ENCODE measurements at places on chromosomes 1 and 21.

GRCh38 chr21:30882866-30883597, 1.7 kb upstream of the KRTAP11-1 start:
- DNase-seq, result no peak

DNA sequence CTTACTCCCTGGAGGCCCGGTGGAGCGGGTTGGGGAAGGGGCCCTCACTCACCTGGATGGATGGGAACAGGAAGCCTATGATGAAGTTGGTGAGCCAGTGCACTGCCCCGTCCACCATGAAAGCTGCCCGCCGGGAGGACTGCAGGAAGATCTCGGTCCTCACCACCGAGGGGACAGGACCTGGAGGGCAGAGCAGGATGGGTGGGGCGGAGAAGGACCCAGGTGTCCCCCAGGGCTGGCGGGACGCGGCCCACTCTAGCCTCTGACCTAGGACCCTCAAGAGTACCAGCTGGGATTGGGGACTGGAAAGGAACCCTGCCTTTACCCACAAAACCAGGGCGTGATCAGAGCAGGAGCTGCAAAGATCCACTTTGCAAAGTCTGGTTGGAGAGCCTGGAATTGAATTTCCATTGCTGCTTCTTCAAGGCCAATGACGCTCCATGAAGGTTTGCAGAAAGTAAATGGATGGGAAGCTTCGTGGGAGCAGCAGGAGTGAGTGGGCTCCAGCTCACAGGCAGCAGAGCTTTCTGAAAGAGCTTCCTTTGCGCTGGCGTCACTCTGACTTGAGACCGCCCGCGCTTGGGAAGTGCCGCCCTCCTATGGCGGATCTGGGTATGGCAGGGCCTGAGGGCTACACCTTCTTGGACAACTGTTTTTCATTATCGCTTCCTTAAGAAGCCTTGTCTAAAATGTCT, 21.4 kb downstream of the SLC2A7 start:
- DNase-seq, result peak; percentile 84

DNA sequence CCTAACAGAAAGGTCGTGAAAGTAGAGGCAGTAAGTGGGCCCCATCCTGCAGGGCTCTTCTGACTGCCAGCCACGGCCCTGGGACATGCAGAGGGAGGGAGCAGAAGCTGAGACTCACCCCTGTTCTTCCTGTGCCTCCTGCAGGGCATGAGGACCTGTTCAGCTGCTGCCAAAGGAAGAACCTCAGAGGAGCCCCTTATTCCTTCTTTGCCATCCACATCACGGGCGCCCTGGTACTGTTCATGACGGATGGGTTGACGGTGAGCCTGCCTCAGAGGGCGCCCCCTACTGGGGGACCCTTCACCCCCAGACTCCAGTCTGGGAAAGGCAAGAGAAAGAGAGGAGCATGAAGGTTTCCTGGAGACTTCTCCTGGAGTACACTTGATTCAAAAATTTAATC, 47.1 kb downstream of the ELK4 start:
- DNase-seq, result no peak

DNA sequence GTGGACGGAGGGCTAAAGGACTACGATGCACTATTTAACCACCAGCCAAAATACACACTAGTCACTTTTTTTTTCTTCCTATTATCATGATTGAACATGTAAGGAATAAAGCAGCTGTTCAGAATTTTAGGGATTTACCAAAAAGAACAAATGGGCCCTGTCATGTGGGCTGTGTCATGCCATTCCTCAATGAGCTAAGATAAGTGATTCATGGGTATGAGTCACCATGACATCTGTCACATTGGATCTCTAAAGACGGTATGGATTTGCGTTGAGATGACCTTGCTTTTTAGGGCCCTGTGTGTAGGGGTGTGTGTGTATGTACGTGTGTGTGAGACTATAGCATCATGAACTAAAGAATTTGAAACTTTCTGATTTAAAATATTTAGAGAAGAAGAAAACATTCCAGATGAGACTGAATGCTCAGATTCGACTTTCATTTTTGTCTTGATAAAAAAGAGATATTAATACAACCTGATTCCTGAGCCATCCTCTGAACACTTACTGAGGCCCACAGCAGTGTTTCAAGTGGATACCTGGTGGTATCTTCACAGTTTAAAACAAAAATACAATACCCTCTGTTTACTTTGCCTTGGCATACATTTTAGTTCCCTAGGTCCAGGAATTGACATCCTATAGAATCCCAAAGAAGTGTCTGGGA, 246.1 kb upstream of the DUSP10 start:
- no peak for DNase-seq

DNA sequence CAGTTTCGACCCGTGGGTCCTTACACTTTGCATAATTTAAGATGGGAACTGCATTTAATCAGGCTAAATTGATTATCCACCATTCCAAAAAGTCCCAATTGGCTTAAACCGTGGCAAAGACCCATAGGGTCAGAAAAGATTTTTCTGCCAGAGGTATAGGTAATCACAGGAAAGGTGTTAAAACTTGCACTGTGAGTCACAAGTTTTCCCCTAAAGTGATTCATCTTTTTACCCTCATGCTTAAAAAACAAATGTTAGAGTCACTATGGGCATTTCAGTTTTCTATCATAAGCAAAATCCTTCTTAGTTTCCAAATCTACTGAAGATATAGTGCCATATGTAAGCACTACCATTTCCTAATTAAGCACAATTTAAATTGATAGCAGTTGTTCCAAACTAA, 1079.8 kb downstream of the ADGRL2 start:
- DNase-seq, result no peak

DNA sequence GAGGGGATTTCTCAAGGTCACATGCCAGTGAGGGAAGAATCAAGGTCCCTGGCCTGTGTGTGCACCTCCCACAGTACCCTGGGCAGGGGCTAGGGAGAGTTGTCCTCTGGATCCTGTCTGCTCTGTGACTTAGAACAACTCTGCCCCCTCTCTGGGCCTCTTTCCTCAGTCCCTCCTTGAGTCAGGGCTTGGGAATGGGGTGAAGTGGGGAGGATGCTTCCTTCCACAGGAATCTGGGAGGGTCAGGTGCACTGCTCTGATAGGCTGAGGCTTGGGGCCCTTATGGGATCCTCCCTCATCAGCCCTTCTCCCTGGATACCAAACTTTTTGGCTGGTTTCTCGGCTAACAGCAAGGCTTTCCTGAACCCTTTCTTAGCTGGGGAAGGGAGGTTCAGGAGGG, 2.5 kb downstream of the TRNP1 start:
- no peak for DNase-seq

DNA sequence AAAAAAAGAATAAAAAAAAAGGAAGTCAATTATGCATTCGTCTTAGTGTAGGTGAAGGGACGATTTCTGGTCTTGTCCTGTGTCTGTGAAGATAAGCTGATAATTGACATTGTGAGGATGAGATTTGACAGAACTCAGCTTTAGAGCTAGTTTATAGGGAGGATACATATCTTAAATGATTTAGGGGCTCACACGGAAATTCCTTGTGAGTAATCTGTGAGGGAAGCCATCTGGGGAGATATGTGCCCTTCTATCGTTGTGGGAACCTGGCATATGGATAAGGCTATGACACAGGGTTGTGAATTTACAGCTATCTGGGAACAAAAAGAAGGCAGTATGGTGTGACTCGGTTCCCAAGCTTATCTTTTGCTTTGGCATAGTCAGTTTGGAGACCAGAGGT, 71.1 kb downstream of the RABGAP1L start:
- peak; percentile 75 for DNase-seq

All from hematopoietic multipotent progenitor cell treated with erythropoietin and hydrocortisone succinate and interleukin-3 and kit ligand, for 6 days (in vitro differentiated cells).